Muscle of leg (tissue), 16 donors: ENCODE measurements at places on chromosomes 7 and 10. TPM values are rescaled to one million over a fixed set of nuclear protein-coding genes. Genes with fewer than 3 reads are reported as not detected.

Gene LYZL2
- not detected for polyA plus RNA-seq

Gene MAD1L1
- 20.4 TPM for polyA plus RNA-seq

Gene WEE2
- polyA plus RNA-seq, result not detected

Gene GGCT
- polyA plus RNA-seq, result 43.0 TPM

Gene TRPV5
- polyA plus RNA-seq, result 0.07 TPM

Gene TDRD1
- 0.13 TPM for polyA plus RNA-seq

Gene SLC29A4
- 35.7 TPM for polyA plus RNA-seq

Gene TNS3
- polyA plus RNA-seq, result 49.1 TPM

Gene AHCYL2
- polyA plus RNA-seq, result 16.7 TPM

Gene TSC22D4
- polyA plus RNA-seq, result 43.7 TPM

Gene UNCX
- not detected for polyA plus RNA-seq

Gene TAS2R5
- 1.1 TPM for polyA plus RNA-seq

Gene CNNM2
- 3.5 TPM for polyA plus RNA-seq

Gene PTPRN2
- 2.0 TPM for polyA plus RNA-seq

Gene POU6F2
- 0.23 TPM for polyA plus RNA-seq

Gene CALCR
- 9.5 TPM for polyA plus RNA-seq

Gene NSUN6
- polyA plus RNA-seq, result 11.2 TPM

Gene ZNF786
- 6.6 TPM for polyA plus RNA-seq

Gene PNLIPRP3
- polyA plus RNA-seq, result 0.05 TPM

Gene SPAM1
- polyA plus RNA-seq, result not detected

Gene FKBP6
- polyA plus RNA-seq, result 0.29 TPM

Gene CCL24
- polyA plus RNA-seq, result not detected

Gene TRIM73
- polyA plus RNA-seq, result 5.0 TPM

Gene NPC1L1
- 0.47 TPM for polyA plus RNA-seq

Gene SLC26A5
- 0.17 TPM for polyA plus RNA-seq

Gene CYP3A7
- not detected for polyA plus RNA-seq

Gene RNF148
- not detected for polyA plus RNA-seq
